Tracheal epithelial cell (primary cell): ENCODE measurements at places on chromosomes 16 and 17. TPM values are rescaled to one million over a fixed set of nuclear protein-coding genes. Genes with fewer than 3 reads are reported as not detected.

Gene ARHGAP23
- 21.9 and 40.7 TPM in 2 replicates for total RNA-seq

Gene SERPINF2
- 2.2 and 4.0 TPM in 2 replicates for total RNA-seq

Gene KRT24
- 0.21 TPM in 1 of 2 replicates, not detected in the other for total RNA-seq

Gene NDRG4
- total RNA-seq: 5.8 and 15.9 TPM in 2 replicates

Gene KRT13
- total RNA-seq: 0.24 and 20.0 TPM in 2 replicates

Gene CCDC78
- 0.85 and 2.2 TPM in 2 replicates for total RNA-seq

Gene CAVIN1
- total RNA-seq: 85.0 and 210 TPM in 2 replicates

Gene PIRT
- total RNA-seq: not detected in 2 replicates

Gene KRTAP2-3
- 2.9 TPM in 1 of 2 replicates, not detected in the other for total RNA-seq
